NCI-H526 (cell line): ENCODE measurements at places on chromosomes 16 and 17.
A peak's percentile ranks its signal among the peaks of the same experiment; 100 is the strongest.

DNA sequence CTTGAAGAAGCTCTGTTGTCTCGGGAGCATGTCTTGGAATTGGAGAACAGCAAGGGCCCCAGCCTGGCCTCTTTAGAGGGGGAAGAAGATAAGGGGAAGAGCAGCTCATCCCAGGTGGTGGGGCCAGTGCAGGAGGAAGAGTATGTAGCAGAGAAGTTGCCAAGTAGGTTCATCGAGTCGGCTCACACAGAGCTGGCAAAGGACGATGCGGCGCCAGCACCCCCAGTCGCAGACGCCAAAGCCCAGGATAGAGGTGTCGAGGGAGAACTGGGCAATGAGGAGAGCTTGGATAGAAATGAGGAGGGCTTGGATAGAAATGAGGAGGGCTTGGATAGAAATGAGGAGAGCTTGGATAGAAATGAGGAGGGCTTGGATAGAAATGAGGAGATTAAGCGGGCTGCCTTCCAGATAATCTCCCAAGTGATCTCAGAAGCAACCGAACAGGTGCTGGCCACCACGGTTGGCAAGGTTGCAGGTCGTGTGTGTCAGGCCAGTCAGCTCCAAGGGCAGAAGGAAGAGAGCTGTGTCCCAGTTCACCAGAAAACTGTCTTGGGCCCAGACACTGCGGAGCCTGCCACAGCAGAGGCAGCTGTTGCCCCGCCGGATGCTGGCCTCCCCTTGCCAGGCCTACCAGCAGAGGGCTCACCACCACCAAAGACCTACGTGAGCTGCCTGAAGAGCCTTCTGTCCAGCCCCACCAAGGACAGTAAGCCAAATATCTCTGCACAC lies 21.2 kb downstream of the AKAP1 start:
- peak; percentile 73 for DNase-seq

DNA sequence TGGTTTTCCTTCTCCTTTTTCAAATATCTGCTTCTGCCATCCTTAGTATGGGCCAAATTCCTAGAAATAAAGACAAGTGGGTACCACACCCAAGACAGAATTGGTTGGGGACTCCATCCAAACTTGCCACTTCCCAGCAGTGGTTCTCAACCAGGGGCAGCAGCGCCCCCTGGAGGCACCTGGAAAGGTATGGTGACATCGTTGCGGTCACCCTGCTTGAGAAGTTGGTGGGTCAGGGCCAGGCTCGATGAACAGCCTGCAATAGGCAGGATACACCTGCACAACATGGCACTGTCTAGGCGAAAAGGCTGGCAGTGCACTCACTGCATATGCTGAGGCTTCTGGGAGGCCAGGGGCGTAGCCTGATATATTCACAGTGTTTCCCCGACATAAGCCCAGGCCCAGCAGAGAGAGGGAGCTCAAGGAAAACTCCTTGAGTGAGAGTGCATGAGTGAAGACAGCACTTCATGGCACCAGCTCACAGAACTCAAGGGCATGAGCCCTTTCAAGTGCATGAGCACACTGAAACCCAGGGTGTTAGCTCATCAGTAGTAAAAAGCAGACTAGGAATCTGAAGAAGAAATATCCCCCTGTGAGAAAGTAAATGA lies 57.7 kb downstream of the CMC2 start:
- DNase-seq: no peak

DNA sequence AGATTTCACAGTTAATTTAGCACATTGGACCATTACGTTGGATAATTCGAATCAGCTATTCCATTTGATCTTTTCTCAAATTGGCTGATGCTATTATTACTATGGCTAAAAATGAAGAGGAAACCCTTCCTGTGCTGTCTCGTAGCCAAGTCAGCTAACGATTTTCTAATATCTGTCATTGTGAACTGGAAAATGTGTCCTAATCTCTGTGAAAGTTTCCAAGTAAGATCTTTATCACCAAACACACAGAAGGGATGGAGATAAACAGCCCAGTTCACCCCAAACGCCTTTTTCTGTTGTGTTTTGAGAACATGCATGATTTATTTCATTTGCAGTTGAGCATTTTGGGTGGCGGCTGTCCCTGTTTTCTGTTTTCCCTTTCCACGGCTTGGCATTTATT lies 312.8 kb downstream of the FOXL1 start:
- DNase-seq: no peak

- DNase-seq: no peak
Measured at GRCh38 chr17:78437508-78438169, 59.2 kb downstream of the PGS1 start.

GRCh38 chr17:5355421-5356129 lies 63.9 kb downstream of the NUP88 start:
- DNase-seq: no peak

DNA sequence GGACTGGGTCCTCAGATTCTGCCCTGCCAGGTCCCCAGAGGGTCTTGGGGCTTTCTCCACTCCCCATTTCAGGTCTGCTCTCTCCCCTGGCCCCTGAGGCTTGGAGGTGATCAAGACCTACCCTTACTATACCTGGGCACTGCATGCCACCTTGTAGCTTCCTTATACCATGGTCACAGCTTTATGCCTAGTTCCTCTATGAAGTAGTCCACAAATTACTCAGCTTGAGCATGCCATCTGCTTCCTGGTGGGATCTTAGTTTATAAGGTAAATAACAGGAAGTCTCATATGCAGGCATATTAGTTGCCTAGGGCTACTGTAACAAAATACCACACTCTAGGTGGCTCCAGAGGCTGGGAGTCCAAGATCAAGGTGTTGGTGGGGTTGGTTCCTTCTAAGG lies 11.0 kb upstream of the PMFBP1 start:
- no peak for DNase-seq

DNA sequence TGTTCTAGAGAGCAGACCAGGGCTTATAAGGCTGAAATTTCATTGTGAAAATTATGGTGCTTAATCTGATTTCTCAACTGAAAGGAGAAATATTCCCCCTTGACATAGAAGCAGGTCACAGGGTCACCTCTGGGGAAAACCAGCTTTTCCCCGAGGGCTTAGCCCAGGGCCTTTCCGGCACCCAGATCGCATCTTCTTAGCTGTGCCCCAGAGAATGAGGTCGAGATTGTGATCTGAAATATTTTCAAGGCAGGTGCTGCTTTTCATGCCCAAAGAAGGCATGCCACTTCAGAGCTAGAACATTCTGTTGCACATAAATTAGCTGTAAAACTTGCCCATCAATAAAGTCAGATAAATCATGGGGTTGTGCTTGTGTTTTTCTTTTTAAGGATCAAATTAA lies 25.4 kb upstream of the ARHGAP17 start:
- DNase-seq: no peak

- DNase-seq: no peak
Measured at GRCh38 chr16:9630985-9631384, 539.5 kb downstream of the HAPSTR1 start.

GRCh38 chr17:72387487-72387886 lies 266.7 kb downstream of the SOX9 start:
- DNase-seq: no peak

- peak; percentile 86 for DNase-seq
Measured at GRCh38 chr16:73050201-73051099, 2.5 kb upstream of the ZFHX3 start.

DNA sequence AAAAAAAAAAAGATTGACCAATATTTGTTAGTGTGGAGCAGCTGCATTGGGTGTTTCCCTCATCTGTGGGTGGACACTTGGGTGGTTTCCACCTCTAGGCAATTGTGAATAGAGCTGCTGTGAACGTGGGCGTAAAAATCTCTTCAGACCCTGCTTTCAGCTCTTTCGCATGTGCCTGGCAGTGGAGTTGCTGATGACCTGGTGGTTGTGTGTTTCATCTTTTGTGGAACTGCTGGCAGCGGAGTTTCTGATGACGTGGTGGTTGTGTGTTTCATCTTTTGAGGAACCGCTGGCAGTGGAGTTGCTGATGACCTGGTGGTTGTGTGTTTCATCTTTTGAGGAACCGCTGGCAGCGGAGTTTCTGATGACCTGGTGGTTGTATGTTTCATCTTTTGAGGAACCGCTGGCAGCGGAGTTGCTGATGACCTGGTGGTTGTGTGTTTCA lies 21.4 kb downstream of the ZC3H18 start:
- no peak for DNase-seq

- no peak for DNase-seq
Measured at GRCh38 chr16:87298857-87299465, 18.2 kb downstream of the C16orf95 start.
